PC-9 (cell line): ENCODE measurements at places on chromosomes 3 and 15. TPM values are rescaled to one million over a fixed set of nuclear protein-coding genes. Genes with fewer than 3 reads are reported as not detected.

DNA sequence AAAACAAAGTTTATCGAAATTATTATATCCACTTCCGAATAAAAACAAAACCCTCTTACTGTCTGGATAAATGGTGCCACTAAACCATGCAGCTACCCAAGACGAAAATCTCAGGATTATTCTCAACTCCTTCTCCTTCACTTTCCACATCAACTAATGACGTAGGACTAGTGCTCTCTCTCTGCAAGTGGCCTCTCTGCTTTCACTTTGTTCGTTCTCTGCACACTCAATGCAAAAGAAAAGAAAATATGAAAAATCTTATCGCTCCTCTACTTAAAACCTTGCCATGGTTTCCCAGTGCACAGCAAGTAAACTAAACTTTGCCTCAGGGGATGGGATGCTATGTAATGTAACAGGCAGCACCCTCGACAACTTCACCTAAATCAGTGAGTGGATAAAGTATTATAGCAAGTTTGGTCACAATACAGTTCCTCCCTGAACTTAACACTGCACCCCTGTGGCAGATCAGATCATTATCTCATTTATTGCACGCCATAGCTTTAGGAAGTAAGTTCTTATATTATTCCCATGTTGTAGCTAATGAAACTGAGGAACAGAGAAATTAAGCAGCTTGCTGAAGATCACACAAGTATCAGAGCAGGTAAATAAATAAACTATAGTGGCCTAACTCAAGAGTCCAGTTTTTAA is 262.7 kb upstream of the GADL1 start:
- H3K4me1 ChIP-seq = no peaks in the 10 kb centered on the region
- no peak for DNase-seq
- no peaks in the 10 kb centered on the region for H3K36me3 ChIP-seq
- H3K4me3 ChIP-seq = no peak overlapping the region

The THRB gene
- 9.7 and 11.2 TPM in 2 replicates for total RNA-seq

The TIGIT gene
- not detected in 2 replicates for total RNA-seq

GRCh38 chr3:104909198-104909597 is 457.5 kb upstream of the ALCAM start:
- no peak overlapping the region for H3K27ac ChIP-seq
- no peaks in the 10 kb centered on the region for H3K36me3 ChIP-seq
- H3K27me3 ChIP-seq = no peaks in the 10 kb centered on the region
- no peak overlapping the region for H3K4me3 ChIP-seq

The WWTR1 gene
- total RNA-seq = 73.5 and 85.3 TPM in 2 replicates

- H3K4me1 ChIP-seq = no peaks in the 10 kb centered on the region
- H3K27me3 ChIP-seq = no peaks in the 10 kb centered on the region
- H3K36me3 ChIP-seq = no peaks in the 10 kb centered on the region
- no peak overlapping the region for H3K4me3 ChIP-seq
Measured at GRCh38 chr3:68378631-68379030, 553.7 kb downstream of the TAFA4 start.

The C2CD4A gene
- 0.09 TPM in 1 of 2 replicates, not detected in the other for total RNA-seq

GRCh38 chr3:9649791-9650521 is 651 bp downstream of the MTMR14 start:
- H3K4me3 ChIP-seq = peak overlapping the region; percentile 95
- H3K27ac ChIP-seq = no peak overlapping the region
- no peaks in the 10 kb centered on the region for H3K27me3 ChIP-seq
- H3K36me3 ChIP-seq = 0 out of 2 replicates have a peak, but pooled peaks cover 9% of the 10 kb centered on the region
- DNase-seq = no peak
- peaks cover 6% of the 10 kb centered on the region for H3K4me1 ChIP-seq

DNA sequence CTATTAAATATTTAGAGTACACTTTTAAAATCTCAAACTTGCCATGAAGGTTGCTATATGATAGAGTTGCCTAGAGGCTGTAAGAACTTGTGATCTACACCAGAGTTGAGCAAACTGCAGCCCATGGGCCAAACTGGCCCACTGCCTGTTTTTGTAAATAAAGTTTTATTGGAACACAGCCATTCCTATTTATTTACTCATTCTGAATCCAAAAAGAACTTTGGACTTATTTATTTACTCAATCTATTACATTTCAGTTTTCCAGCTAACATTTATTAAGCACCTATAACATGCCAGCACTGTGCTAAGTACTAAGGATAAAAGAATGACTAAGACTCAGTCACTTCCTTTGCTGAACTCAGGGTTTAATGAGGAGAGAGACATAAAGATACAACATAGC is 403.6 kb downstream of the ERC2 start:
- no peak overlapping the region for H3K27ac ChIP-seq
- no peak overlapping the region for H3K4me3 ChIP-seq
- no peak for DNase-seq
- H3K4me1 ChIP-seq = no peaks in the 10 kb centered on the region
- no peaks in the 10 kb centered on the region for H3K36me3 ChIP-seq

The GUCA1C gene
- not detected in 2 replicates for total RNA-seq

The LRRN1 gene
- 0.57 and 0.65 TPM in 2 replicates for total RNA-seq

The SLC12A1 gene
- not detected in 2 replicates for total RNA-seq

The GOLGA6B gene
- total RNA-seq = 0.22 TPM in 1 of 2 replicates, not detected in the other

DNA sequence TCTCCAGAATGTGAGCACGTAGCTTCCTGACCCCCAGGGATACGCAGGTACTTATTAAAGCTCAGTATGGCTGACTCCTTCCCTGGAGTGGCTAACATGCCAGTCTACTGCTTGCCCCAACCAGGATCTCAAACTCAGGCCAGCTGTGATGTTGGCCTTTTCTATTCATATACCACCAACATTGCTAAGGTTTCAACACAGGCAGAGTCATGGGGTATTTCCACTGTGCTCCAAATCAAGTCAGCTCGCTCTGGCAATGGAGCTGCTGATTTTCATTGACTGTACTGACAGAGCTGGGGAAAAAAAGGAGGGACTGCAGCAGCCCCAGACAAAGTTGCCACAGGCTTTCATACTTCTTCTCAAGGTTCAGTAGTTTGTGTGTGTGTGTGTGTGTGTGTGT is 87.0 kb downstream of the CFAP20DC start:
- H3K27ac ChIP-seq = no peak overlapping the region
- no peaks in the 10 kb centered on the region for H3K4me1 ChIP-seq
- H3K36me3 ChIP-seq = no peaks in the 10 kb centered on the region
- H3K4me3 ChIP-seq = no peak overlapping the region
- no peak for DNase-seq

- H3K36me3 ChIP-seq = no peaks in the 10 kb centered on the region
- H3K27me3 ChIP-seq = no peaks in the 10 kb centered on the region
- no peaks in the 10 kb centered on the region for H3K4me1 ChIP-seq
- DNase-seq = no peak
Measured at GRCh38 chr3:153614563-153614962, 452.5 kb downstream of the RAP2B start.

- peaks cover 12% of the 10 kb centered on the region for H3K4me1 ChIP-seq
- H3K27me3 ChIP-seq = no peaks in the 10 kb centered on the region
- H3K27ac ChIP-seq = no peak overlapping the region
- no peak for DNase-seq
Measured at GRCh38 chr3:17747174-17747889, 4.9 kb upstream of the TBC1D5 start.

The APOD gene
- 0.48 TPM in 1 of 2 replicates, not detected in the other for total RNA-seq

- peak; percentile 92 for DNase-seq
- H3K27me3 ChIP-seq = no peaks in the 10 kb centered on the region
- H3K4me1 ChIP-seq = peaks cover 43% of the 10 kb centered on the region
- no peaks in the 10 kb centered on the region for H3K36me3 ChIP-seq
- H3K4me3 ChIP-seq = peak overlapping the region; percentile 37; the same call in 1 of the 2 replicates
Measured at GRCh38 chr3:150238048-150238802, 169.9 kb upstream of the TSC22D2 start.

DNA sequence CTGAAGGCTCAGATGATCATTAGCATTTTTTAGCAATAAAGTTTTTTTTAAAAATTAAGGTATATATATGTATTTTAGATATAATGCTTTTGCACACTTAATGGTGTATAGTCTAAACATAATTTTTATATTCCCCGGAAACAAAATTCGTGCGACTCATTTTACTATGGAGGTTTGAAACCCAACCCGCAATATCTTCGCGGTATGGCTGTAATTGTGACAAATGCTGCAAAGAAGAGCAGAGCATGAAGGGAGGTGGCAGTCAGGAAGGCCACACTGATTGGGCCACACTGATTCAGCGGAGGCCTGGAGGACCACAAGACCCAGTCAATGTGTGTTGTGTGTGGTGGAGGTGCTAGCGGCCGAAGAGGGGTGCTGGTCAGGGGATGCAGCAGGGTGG is 4.5 kb upstream of the CYP8B1 start:
- no peaks in the 10 kb centered on the region for H3K27me3 ChIP-seq
- DNase-seq = no peak
- H3K4me3 ChIP-seq = no peak overlapping the region
- H3K36me3 ChIP-seq = no peaks in the 10 kb centered on the region

DNA sequence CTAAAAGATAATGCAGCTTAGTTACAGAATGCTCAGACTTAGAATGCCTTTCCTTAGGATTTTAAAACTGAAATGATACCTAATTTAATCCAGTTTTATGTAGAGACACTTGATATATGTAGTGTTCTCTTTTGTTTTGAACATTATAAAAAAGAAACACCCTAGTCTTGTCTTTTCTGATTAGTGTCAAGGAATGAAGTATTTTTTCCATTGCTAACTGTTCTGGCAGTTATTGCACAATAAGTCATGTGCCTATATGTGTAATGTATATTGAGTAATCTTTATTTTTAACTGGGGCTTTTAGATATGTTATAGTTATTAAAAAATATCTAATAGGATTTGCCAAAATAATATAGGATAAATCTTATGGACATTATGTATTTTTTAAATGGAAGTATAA is 4.5 kb downstream of the ARL8B start:
- H3K4me1 ChIP-seq = peaks cover 26% of the 10 kb centered on the region
- H3K4me3 ChIP-seq = no peak overlapping the region
- H3K27me3 ChIP-seq = no peaks in the 10 kb centered on the region
- H3K27ac ChIP-seq = 0 out of 2 replicates have a peak overlapping the region, but pooled peaks have one; percentile 32
- no peak for DNase-seq
- H3K36me3 ChIP-seq = no peaks in the 10 kb centered on the region

DNA sequence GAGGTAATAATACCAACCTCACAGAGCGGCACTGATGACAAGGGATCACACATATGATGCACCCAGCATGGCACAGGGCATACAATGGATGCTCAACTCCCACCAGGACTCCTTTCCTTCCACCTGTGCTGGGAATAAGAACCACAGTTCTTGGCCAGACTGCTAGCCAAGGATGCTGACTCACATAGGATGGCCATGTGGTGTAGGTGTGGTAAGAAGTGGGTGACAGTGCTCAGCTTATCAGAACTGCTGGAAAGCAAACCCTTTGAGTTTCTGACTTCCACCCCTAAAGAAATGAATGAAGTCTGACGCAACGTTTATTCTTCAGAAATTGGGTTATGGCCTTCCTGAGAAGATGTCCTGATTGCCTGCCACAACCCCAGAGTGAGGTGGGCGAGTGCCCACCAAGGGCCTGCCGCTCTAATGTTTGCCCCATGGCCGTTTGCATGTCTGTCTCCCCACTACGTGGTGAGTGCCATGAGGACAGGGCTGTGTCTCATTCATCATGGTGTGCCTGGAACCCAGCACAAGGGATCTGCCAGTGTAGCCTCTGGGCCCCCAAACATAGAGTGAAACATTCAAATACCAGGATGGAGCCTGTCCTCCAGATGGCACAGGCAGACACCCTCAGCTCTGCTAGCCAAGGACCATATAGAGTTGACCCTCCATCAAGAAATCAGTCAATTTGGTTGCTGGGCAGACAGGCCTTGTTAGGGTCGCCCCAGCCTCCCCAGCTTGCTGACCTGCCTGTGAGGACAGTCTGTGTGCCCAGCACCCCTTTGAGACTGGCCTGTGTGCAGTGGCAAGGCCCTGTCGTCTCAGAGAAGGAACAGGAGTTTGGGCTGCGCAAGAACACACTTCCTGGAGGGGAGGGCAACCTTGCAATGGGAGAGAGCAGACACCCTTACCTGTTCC is 57.6 kb upstream of the SLCO2A1 start:
- H3K4me1 ChIP-seq = peaks cover 17% of the 10 kb centered on the region
- H3K27me3 ChIP-seq = no peaks in the 10 kb centered on the region
- no peaks in the 10 kb centered on the region for H3K36me3 ChIP-seq
- DNase-seq = peak; percentile 49

DNA sequence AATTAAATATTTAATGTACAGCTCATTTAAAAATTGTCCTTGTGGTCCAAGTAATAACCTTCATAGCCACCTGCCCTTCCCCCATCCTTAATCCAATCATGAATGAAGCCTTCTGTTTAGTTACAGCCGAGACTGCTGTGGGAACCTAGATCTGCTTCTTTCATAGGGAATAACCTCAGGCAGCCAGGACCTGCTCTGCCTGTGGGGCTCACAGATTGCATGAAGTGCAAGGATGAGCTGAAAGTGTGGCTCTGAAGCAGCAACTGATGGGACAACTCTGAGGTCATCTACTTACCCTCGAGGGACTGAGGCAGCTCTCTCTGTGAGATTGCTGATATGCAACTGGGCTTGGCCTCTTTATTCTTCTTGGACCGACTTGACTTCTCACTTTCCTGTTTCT is 169.8 kb downstream of the POTEB3 start:
- no peaks in the 10 kb centered on the region for H3K27me3 ChIP-seq
- DNase-seq = no peak
- H3K4me1 ChIP-seq = no peaks in the 10 kb centered on the region
- H3K36me3 ChIP-seq = no peaks in the 10 kb centered on the region

The C3orf70 gene
- total RNA-seq = not detected in 2 replicates

DNA sequence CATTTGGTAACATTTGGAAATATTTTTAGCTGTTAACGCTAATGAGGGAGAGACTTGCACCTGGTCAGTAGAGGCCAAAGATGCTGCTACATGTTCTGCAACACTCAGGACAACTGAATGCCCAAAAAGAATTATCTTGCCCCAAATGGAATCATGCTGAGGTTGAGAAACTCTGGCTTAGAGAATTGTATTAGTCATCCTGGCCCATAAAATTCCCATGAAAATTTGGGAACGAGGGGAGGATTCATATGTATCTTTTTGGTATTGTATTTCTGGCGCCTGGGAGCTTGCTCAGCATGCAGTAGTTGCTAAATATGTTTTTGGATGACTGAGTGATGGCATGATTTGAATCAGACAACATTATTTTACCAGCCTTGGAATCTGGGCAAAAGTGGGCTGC is 59.9 kb downstream of the CHL1 start:
- H3K4me1 ChIP-seq = no peaks in the 10 kb centered on the region
- DNase-seq = no peak
- no peak overlapping the region for H3K4me3 ChIP-seq

GRCh38 chr3:51384055-51384725 is 901 bp upstream of the MANF start:
- H3K36me3 ChIP-seq = 0 out of 2 replicates have a peak, but pooled peaks cover 15% of the 10 kb centered on the region
- H3K4me1 ChIP-seq = peaks cover 36% of the 10 kb centered on the region
- peak overlapping the region; percentile 91 for H3K4me3 ChIP-seq
- peak; percentile 33 for DNase-seq
- H3K27ac ChIP-seq = peak overlapping the region; percentile 84
